Effector memory CD8-positive, alpha-beta T cell (primary cell): ENCODE measurements at places on chromosomes 2 and 18.

DNA sequence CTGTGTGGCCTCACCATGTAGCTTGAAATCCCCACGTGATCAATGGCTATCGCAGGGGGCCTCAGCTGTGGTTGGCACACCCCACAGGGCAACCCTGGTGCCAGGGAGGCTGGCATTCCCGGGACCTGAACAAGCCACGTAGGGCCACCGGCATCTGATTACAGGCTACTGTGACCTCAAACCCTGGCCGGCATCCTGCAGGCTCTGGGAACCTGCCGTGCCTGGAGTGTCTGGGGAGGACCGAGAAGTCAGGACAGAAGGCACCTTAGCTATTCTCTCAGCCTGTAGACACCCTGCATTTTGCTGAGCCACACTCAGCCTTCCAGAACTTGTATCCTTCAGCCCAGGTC is 213.0 kb downstream of the GLI2 start:
- DNase-seq, result no peak

GRCh38 chr2:172513524-172513900 is 42.4 kb upstream of the PDK1 start:
- no peak for DNase-seq

DNA sequence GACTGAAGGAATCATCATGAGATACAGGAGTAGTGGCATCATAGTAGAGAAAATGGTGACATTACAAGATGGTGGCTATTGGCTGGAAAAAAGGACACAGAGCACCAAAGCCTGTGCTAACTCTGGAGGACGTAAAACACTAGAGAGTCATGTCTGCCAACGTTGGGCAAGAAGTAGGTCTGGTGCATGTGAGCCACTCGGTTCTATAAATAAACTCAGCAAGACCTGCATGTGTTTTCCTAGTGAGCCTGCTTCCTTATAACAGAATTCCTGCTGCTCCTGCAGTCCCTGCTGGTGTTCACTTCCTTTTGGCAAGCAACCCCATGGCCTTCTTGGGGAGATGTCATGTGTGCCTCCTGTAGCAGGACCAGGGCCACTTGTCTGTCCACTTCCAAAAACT is 325.2 kb downstream of the OSR1 start:
- no peak for DNase-seq

GRCh38 chr18:47191961-47192360 is 15.8 kb upstream of the IER3IP1 start:
- DNase-seq, result no peak

DNA sequence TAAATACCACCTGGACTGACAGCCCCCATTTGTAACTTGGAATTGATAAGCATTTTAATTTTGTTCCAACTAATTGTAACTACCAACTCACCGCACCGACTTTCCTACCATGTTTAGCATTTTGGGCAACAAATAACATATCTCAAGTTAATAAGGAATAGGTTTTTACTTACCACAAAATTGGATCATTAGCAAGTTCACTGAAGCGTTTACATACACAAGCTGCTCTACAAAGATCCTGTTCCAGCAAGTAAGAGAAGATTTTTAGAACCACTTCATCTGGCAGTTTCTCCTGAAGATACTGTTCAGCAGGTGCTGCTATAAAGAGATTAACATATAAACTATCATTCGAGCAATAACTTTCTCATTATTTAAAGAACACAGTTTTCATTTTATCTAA is 55.7 kb downstream of the MSH6 start:
- no peak for DNase-seq
